Kidney glomerular epithelial cell (primary cell): ENCODE measurements at places on chromosomes 5 and 9.

GRCh38 chr5:33763435-33763834 lies 128.4 kb downstream of the ADAMTS12 start:
- no peak for DNase-seq

- no peak for DNase-seq
Observed at GRCh38 chr5:127695346-127695745, 7.8 kb upstream of the CCDC192 start.

DNA sequence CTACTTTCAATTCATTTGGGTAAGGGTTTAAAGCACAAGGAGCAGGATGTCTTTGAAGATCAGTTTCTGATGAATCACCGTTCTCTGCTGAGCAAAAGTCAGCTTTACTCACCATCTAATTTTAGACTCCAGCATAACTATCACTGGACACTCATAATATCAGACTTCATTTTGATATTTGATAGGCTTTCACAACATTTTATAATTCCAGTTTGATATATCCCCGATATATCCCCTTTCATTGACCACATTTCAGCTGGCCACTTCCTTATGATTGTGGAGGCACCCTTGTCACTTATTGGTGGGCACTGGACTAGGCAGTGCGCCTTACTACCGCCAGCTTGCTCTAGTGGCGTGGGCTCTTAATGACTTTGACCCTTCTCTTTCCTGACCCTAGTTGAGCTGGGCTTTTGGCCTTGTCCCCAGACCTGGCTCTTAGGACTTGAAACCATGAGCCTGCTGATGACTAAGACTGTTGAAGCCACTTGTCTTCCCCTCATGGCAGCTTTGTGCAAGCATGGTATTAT lies 46.8 kb downstream of the CYSTM1 start:
- peak; percentile 75 for DNase-seq

DNA sequence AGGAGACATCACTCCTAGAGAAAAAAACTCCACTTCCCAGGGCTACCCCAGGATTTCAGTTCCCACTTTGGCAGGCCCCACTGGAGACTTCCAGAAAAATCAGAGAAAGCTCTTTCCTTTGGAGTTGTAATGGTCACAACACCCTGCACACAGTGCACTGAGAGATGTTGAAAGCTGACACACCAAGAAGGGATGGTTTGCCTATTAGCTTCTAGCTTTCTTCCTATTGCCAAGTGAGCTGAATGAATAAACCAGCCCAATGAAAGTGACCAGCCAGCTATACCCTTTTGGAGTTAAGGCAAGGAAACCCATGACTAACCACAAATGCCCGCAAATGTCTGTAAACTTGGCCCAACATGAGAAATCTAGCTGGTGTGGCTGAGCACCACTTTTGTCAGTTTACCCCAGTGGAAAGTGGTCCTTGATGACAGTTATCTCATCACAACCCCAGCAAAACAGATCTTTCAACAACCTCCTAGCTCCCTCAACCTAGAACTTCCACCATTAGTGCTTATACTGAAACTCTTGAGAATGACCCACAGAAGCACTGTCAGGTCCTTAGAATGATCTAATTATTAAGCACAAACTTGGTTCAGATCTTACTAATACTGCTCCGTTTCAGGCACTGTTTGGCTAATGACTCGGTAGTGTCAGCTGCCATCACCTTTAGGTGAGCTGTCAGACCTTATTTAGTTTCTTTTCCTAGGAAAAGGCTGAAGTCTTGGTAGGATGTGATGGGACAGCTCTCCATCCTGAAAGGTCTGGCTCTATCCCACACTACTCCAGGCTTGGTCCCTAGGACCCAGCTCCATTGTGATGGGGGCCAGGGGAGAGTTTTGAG lies 11.2 kb downstream of the IRF1 start:
- DNase-seq: no peak

- peak; percentile 92 for DNase-seq
Observed at GRCh38 chr9:82354279-82354659, 365.7 kb downstream of the SPATA31D1 start.

GRCh38 chr9:119802621-119803020 lies 433.4 kb upstream of the BRINP1 start:
- DNase-seq: no peak

DNA sequence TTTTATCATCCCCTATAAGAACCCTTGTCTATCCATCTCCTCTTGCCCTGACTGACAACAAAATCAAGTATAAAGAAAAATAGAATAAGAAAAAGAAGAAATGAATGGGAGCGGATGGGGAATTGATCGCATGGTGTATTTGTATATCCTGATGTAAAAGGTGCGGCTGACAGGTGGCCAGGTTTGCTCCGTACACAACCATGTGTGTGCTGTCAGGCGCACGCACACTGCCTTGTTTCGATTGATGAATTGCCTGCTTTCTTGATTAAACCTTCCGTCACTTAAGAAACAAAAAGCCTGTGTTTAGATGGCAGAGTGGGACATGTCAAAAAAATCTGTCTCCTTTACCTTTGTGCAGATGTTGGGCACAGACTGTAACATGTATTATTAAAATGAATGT lies 102.6 kb downstream of the MVB12B start:
- DNase-seq: no peak
